ENCODE measurements at places on chromosomes 13 and 19. TPM values are rescaled to one million over a fixed set of nuclear protein-coding genes. Genes with fewer than 3 reads are reported as not detected.

GRCh38 chr19:10871711-10872545 lies 575 bp downstream of the CARM1 start:
- H3K36me3 ChIP-seq: no peaks in the 10 kb centered on the region
- no peak for DNase-seq
- H3K4me3 ChIP-seq: peak overlapping the region; percentile 88

- no peaks in the 10 kb centered on the region for H3K27me3 ChIP-seq
- peak overlapping the region; percentile 90 for H3K27ac ChIP-seq
- DNase-seq: no peak
- peaks cover 17% of the 10 kb centered on the region for H3K4me1 ChIP-seq
- no peaks in the 10 kb centered on the region for H3K36me3 ChIP-seq
- peak overlapping the region; percentile 98 for H3K4me3 ChIP-seq
Measured at GRCh38 chr19:4067396-4068046, 822 bp upstream of the ZBTB7A start.

DNA sequence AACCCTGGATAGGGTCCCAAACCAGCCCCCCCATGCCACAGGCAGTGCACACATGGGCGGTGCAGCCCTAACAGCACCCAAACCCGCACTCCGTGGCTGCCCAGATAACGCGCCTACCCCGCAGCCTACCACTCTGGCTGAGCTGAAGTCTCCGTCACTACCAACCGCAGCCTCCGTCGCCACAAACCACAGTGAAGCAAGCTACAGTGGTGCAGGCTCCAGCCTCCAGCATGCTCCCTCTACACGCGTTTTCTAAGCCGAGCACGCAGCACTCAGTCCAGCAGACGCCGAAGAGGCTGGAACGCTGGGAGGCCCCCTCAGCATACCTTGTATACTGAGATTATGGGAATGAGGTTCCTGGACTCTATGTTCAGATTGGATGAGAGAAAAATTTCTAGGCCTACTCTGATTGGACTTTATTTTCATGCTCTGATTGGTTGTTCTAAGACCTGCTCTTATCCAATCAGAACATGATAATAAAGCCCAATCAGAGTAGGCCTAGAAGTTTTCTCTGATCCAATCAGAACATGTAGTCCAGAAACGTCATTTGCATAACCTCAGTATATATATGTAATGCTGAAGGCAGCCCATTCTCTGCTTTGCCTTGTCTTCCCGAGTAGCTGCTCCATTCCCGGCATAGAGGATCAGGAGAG lies 56.7 kb upstream of the C1QTNF9B start:
- no peak overlapping the region for H3K27ac ChIP-seq
- no peaks in the 10 kb centered on the region for H3K36me3 ChIP-seq
- H3K4me3 ChIP-seq: no peak overlapping the region
- no peaks in the 10 kb centered on the region for H3K4me1 ChIP-seq
- no peak for DNase-seq
- no peaks in the 10 kb centered on the region for H3K27me3 ChIP-seq

PBX4 gene
- not detected for total RNA-seq

ZNF491 gene
- not detected for total RNA-seq

DNA sequence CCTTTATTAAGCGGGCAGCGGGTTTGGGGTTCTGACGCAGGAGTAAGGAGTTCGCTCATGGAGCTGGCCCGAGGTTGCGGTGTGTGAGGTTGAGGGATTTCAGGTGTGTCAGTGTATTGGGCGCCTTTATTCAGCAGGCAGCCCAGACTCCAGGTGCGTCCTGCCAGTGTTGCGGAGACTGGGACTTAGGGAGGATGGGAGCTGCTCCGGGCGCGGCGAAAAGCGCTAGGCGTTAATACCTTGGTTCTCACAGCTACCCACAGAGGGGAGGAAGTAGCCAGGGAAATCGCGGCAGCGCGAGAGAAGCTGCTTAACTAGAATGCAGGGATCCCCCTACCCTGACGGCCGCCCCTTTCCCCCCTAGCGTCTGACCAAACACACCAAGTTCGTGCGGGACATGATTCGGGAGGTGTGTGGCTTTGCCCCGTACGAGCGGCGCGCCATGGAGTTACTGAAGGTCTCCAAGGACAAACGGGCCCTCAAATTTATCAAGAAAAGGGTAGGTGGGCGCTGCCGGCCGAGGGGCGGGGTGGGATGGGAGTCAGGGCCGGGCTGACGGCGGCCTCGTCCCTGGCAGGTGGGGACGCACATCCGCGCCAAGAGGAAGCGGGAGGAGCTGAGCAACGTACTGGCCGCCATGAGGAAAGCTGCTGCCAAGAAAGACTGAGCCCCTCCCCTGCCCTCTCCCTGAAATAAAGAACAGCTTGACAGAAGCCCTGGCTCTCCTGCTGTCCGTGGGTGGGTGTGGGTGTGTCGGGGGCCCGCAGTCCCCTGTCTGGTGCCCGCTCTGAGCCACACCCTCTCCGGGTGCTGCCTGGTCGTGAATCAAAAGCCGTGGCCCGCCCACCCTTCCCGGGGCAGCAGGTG lies 1.1 kb downstream of the RPL36 start:
- peak overlapping the region; percentile 65 for H3K4me3 ChIP-seq
- peaks cover 45% of the 10 kb centered on the region for H3K36me3 ChIP-seq
- no peak for DNase-seq
- H3K27ac ChIP-seq: peak overlapping the region; percentile 85
- peaks cover 5% of the 10 kb centered on the region for H3K4me1 ChIP-seq
- no peaks in the 10 kb centered on the region for H3K27me3 ChIP-seq

DNA sequence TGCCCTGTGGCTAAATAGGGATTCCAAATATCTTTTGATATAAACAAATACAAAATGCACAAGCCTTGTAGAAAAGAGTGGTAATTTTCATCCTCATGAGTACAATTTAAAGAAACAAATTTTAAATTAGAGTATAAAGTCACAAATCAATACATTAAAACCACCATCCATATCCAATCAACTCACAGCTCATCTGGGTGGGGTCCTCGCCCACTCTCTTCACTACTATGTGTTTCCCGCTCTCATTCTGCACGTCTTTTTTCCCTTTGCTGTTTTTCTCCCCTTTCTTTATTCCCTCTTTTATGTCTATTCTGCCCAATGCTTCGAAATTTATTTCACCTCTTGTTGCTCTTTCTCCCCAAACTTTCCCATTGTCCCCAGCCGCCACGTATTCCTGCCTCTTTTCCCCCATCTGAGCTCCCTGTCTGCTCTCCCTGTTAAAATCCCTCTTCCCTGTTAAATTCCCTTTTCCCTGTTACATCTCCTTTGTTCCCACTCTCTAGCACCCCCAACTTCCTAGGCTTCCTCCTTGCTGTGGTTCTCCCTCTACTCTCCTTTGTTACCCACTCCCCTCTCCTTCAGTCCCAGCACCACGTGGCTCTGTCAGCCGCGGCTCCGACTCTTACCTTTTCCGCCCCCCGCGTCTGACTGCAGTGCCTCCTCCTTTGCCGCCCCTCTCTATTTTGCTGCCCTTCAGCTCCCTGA lies 1.3 kb downstream of the ZNF616 start:
- peak overlapping the region; percentile 97 for H3K4me3 ChIP-seq
- DNase-seq: no peak
- H3K27ac ChIP-seq: peak overlapping the region; percentile 96
- H3K4me1 ChIP-seq: no peaks in the 10 kb centered on the region

GRCh38 chr19:50002386-50002960 lies 22.7 kb downstream of the VRK3 start:
- peak overlapping the region; percentile 89 for H3K27ac ChIP-seq
- H3K4me1 ChIP-seq: peaks cover 24% of the 10 kb centered on the region
- H3K36me3 ChIP-seq: peaks cover 65% of the 10 kb centered on the region
- H3K27me3 ChIP-seq: no peaks in the 10 kb centered on the region
- H3K4me3 ChIP-seq: no peak overlapping the region

GNA15 gene
- total RNA-seq: 7.1 TPM

DNA sequence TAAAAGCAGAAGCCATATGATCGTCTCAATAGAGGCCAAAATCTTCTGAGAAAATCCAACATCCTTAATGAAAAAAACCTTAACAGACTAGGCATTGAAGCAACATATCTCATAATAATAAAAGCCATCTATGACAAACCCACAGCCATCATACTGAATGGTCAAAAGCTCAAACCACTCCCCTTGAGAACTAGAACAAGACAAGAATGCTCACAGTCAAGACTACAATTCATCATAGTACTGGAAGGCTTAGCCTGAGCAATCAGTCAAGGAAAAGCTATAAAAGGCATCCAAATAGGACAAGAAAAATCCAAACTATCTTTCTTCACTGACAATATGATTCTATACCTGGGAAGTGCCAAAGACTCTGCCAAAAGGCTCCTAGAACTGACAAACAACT lies 2668.2 kb upstream of the PCDH20 start:
- H3K36me3 ChIP-seq: no peaks in the 10 kb centered on the region
- H3K27ac ChIP-seq: no peak overlapping the region
- H3K27me3 ChIP-seq: no peaks in the 10 kb centered on the region
- no peak overlapping the region for H3K4me3 ChIP-seq

OR7G1 gene
- not detected for total RNA-seq

KLC3 gene
- not detected for total RNA-seq

C5AR2 gene
- total RNA-seq: 18.3 TPM

DNA sequence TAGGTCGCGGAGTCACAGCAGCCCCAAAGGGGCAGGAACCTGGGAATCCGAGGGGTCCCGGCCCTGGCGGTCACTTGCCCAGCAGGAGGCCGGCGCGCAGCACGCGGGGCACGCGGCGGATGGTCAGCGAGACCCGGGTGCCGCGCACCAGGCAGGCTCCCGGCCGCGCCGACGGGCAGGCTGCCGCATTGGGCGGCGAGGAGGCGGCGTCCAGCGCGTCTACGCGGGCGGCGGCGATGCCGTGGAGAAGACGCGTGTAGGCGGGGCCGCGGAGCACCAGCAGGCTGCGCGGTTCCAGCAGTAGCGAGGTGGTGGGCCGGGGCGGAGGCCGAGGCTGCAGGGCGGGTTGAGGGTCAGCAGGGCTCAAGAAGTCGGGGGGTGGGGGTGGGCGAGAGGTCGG lies 607 bp upstream of the SYNE4 start:
- H3K27ac ChIP-seq: peak overlapping the region; percentile 76
- no peak for DNase-seq
- no peaks in the 10 kb centered on the region for H3K36me3 ChIP-seq
- peaks cover 4% of the 10 kb centered on the region for H3K4me1 ChIP-seq

GPI gene
- total RNA-seq: 337 TPM

DNA sequence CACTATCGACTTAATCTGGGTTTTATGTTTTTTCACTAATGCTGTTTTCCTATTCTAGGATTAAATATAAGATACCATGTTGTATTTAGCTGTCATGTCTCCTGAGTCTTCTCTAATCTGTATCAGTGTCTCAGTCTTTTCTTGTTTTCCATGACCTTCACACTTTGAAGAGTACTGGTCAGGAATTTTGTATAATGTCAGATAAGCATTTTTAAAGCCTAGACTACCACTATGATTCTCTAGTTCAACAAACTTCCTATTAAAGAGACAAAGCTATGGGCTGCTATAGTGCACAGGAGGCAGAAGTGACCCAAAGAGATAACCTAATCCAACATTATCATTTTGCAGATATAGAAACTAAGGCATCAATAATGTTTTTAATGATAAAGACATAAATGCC lies 63.0 kb upstream of the ZDHHC20 start:
- peaks cover 29% of the 10 kb centered on the region for H3K36me3 ChIP-seq
- H3K4me3 ChIP-seq: no peak overlapping the region
- no peak for DNase-seq
- H3K4me1 ChIP-seq: no peaks in the 10 kb centered on the region
- no peak overlapping the region for H3K27ac ChIP-seq

ANKRD10 gene
- 100 TPM for total RNA-seq

DNA sequence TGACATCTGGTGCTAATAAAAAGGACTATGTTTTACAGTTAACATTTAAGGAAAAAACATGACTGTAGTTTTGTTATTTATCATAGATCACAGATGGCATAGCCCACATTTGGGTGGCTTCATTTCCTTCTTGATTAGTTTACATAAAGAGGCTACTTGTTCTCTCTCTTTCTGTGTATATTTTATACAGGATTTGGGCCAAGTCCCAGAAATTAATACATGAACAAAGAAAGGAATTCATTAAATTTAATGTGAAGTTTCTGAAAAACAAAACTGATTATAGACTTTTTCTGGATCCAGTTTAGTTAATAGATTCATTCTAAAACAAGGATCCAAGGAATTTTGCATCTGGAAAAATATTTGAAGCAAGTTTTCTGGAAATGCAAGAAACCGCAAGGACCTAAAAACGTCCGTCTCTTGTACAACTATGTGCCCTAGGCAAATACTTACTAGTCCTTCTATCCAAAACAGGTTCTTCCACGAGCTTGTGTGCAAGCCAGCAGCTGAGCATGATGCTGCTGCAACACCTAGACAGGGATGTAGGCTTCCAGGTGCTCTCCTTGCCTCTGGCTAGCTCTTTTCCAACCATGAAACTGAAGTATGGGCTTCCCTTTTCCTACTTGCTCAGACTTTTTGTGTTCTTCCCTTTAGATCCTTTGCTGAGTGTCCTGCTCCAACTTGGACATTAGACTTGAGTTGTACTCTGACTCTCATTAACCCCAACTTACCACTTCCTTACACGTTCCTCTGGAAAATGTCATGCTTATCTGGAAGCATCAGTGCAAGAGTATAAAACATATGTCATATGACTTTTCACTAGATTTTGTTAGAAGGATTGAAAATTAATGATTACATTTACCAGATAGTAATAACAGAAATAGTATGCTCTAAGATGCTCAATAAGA lies 161.5 kb upstream of the STARD13 start:
- no peaks in the 10 kb centered on the region for H3K36me3 ChIP-seq
- no peaks in the 10 kb centered on the region for H3K4me1 ChIP-seq
- no peak for DNase-seq
- no peak overlapping the region for H3K4me3 ChIP-seq
- H3K27ac ChIP-seq: no peak overlapping the region

DNA sequence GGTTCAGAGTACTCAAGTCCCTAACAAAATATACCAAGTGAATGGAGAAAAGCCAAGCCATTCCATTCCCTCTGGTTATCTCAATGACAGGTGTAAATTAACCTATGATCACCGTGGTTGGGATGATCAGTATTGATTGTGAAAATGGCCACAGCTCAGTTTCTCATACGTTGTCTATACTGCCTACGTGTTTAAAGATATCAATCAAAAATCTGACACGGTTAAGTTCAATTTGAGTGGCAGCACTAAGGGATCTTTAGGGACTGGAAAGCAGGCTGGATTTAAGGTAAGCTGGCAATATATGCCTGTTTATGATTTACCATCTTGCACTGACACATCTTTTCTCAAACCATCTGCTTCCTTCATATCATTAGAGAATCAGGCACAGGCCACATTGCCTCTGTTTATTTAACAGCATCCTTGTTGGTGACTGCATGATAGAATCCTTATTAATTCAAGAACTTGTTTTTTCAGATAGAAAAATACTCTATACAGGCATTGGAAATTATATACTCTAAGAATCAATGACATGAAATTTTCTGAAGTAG lies 907.9 kb downstream of the PCDH9 start:
- no peak overlapping the region for H3K4me3 ChIP-seq
- no peak for DNase-seq
- H3K36me3 ChIP-seq: no peaks in the 10 kb centered on the region

DNA sequence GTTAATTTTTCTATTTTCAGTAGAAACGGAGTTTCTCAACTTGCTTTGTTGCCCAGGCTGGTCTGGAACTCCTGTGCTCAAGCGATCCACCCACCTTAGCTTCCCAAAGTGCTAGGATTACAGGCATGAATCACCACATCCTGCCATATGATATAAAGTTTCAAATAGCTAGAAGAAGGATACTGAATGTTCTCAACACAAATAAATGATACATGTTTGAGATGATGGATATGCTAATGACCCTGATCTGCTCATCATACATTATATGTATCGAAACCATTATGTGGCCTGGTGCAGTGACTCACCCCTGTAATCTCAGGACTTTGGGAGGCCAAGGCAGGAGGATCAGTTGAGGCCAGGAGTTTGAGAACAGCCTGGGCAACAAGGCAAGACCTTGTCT lies 11.5 kb downstream of the CIB3 start:
- H3K27ac ChIP-seq: no peak overlapping the region
- no peaks in the 10 kb centered on the region for H3K36me3 ChIP-seq
- DNase-seq: no peak
- H3K27me3 ChIP-seq: no peaks in the 10 kb centered on the region
- no peaks in the 10 kb centered on the region for H3K4me1 ChIP-seq
